Foreskin fibroblast (primary cell): ENCODE measurements at places on chromosomes 16 and 17.

- no peak for DNase-seq
These were observed 145.5 kb upstream of the ZFHX3 start for GRCh38 chr16:73193464-73193863.

DNA sequence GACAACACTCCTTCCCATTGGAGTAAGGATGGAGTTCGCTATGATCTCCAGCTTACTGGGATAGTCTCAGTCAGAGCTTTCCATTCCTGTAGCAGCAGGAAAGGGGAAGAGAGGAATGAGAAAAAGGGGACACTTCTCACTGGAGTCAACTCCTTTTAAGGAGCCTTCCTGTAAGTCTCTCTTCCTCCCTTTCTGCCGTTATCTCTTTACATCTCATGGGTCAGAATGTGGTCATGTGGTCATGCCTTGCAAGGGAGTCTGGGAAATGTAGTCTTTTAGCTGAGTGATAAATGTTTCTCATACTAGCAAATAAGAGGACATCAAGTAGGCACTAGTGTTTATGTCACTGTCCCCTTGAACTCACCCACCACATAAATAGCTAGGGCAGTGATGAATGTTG, 227.3 kb downstream of the HAPSTR1 start:
- DNase-seq = no peak

- DNase-seq = peak; percentile 67
These were observed 122.4 kb downstream of the USP31 start for GRCh38 chr16:23026784-23027362.

DNA sequence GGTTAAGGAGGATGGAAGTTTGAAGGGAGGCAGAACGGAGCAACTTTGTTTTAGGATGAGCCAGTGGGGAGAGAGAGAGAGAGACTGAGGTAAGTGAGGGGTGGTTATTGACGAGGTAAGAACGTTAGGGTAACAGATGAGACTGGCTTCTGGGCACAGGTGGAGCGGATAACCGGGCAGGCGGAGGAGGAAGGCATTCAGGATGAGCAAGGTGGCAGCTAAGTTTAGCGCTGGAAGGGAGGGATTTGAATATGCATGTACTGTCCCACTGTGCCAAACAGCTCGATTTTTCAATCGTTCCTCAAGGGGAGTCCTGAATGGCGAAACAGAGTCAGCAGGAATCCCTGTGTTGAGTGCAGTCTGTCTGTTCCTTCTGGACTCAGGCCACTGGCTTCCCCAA, 35.8 kb downstream of the CACNG3 start:
- DNase-seq = no peak

DNA sequence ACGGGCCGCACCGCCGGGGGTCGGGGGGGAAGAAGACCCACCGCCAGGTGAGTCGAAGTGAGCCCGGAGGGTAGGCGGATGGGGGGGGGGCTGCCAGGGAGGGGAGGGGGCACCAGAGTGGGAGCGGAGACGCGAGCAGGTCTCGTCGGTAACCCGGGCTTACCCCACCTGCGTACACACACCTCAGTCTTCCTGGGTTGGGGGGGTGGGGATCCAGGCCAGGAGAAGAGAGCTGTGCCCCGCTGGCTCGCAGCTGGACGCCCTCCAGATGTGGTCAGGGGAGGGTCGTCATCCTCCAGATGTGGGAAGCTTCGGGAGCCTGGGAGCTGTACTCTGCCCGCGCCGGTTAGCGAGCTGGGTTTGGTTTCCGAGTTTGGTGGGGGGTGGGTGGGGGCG, 1.2 kb downstream of the CACNA1G start:
- no peak for DNase-seq
